GM03348 (cell line): ENCODE measurements at places on chromosomes 2 and 18.

DNA sequence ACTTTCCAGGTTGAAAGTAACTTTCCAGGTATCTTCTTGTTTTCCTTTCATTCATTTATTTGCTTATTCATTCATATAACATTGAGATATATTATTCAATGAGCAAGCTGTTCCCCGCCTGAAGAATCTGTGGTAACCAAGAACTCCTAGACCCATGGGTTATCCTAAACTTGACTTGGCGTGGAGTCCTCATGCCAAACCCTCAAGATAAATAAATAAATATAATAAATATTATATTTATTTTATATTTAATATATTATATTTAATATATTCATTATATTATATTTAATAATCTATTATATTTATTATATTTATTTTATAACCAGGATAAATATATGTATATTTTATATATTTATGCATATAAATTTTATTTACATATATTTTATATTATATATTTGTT is 674.8 kb downstream of the SUCLG1 start:
- DNase-seq, result no peak

DNA sequence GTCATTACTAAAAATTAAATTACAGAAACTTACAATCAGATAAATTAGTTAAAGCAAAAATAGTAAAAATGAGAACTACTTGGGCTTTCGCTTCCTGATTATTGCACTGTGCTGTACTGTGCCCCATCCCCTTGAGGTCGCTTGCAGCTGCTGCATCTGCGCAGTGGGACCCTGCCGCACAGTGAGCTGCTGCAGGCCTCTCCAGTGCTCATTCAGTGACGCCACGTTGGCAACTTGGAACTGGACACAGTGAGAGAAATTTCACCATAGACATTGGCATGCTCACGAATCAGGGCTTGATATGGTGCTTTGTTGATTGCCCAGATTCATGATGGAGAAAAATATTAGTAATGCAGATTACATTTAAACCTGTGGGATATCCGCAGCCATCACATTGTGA is 290.8 kb upstream of the MYT1L start:
- DNase-seq, result no peak

- no peak for DNase-seq
These were observed 39.1 kb downstream of the KLHL29 start for GRCh38 chr2:23423873-23424680.

DNA sequence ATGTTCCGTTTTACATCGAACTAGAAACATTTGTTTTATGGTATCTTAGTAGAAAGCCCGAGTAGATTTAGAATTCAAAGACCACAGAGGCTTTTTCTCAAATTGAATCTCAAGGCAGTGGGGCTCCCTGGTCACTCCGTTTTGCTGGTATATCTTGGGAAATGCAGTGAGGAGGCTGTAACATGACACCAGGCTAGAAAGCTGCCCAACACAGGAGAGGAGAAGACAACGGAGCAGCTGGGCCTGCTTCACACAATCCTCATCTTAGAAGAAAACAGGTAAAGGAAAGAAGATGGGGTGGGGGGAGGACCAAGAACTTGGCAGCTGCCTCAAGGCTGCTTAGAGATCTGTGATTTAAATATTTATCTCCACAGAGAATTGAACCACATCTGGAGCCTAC is 38.3 kb upstream of the EPB41L3 start:
- DNase-seq, result peak; percentile 63

GRCh38 chr2:42092084-42092996 is 44.5 kb downstream of the PKDCC start:
- DNase-seq, result no peak

DNA sequence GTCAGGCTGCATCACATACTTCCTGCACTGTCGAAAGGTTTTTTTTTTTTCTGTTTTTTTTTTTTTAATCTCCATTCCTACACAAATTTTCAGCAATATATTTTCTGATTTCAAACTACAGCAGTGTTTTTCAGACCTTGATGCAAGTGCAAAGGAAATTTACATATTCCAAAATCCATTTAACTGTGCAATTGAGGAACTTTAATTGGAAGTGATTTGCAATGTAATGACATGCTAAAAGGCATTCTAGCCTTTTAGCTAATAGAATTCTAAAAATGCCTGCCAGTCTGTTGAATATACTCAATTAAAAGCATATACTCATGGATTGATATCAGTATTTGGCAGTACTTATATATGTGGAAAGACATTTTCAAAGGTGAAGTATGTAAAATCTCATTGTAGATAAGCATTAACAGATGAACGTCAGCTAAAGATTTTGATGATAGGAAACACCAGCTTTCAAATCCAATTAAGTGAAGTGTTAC is 210.5 kb downstream of the OTX1 start:
- DNase-seq, result no peak

- DNase-seq, result no peak
These were observed 728 bp downstream of the AUP1 start for GRCh38 chr2:74528600-74529356.

- DNase-seq, result peak; percentile 78
These were observed 1.3 kb downstream of the FMNL2 start for GRCh38 chr2:152336119-152336853.

DNA sequence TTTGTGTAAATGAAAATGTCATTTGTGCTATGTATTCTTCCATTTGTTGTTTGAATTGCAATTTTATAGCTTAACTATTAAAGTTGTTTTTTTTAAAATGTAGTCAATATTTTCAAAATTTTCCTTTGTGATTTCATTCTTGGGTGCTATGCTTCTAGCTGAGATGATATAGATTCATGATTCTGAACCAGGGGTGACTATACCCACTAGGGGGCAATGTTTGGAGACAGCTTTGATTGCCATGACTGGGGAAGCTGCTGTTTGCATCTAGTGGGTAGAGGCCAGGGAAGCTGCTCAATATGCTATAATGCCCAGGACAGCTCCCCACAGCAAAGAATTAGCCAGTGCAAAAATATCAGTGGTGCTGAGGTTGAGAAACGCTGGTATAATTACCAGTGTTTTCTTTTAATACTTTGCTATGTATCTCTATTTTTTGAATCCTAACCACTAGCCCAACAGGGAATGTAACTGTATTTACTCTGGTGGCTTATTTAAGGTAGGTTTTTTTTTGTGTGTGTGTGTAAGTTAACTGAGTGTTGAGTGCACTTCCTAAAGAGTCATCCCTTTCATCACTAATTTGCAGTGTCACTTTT is 99.7 kb downstream of the MEP1B start:
- DNase-seq, result peak; percentile 76
